ENCODE measurements at places on chromosomes 3 and 15.

DNA sequence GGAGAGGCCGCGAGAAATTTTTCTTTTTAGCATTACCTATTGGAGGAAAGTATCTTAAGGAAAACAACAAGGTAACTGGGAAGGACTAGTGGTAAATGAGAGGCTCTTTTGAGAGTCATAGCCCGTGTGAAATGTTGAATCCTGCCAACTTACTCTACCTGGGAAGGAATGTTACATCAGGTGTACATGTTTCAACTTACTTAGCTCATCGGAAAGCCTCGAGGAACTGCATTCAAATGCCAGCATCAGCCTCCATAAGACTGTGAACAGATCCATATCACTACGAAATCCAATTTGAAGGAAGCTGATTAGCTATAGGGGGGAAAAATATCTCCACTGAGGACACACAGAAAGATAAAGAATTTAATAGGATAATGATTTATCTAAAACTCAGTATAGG is 72.3 kb upstream of the PDZRN3 start:
- H3K27me3 ChIP-seq, result no peaks in the 10 kb centered on the region
- no peak for DNase-seq
- H3K4me3 ChIP-seq, result no peak overlapping the region
- H3K4me1 ChIP-seq, result no peaks in the 10 kb centered on the region

GRCh38 chr15:101242160-101242998 is 9.5 kb downstream of the CHSY1 start:
- H3K27ac ChIP-seq, result no peak overlapping the region
- no peaks in the 10 kb centered on the region for H3K27me3 ChIP-seq
- DNase-seq, result no peak
- H3K4me1 ChIP-seq, result peaks cover 9% of the 10 kb centered on the region

- H3K4me1 ChIP-seq, result no peaks in the 10 kb centered on the region
- no peaks in the 10 kb centered on the region for H3K36me3 ChIP-seq
- no peak for DNase-seq
- no peak overlapping the region for H3K27ac ChIP-seq
- no peak overlapping the region for H3K4me3 ChIP-seq
Observed at GRCh38 chr15:70703096-70703878, 60.1 kb downstream of the UACA start.

- H3K36me3 ChIP-seq, result no peaks in the 10 kb centered on the region
- no peak overlapping the region for H3K27ac ChIP-seq
- H3K27me3 ChIP-seq, result no peaks in the 10 kb centered on the region
- no peak overlapping the region for H3K4me3 ChIP-seq
Observed at GRCh38 chr15:70259028-70259424, 161.3 kb upstream of the TLE3 start.

DNA sequence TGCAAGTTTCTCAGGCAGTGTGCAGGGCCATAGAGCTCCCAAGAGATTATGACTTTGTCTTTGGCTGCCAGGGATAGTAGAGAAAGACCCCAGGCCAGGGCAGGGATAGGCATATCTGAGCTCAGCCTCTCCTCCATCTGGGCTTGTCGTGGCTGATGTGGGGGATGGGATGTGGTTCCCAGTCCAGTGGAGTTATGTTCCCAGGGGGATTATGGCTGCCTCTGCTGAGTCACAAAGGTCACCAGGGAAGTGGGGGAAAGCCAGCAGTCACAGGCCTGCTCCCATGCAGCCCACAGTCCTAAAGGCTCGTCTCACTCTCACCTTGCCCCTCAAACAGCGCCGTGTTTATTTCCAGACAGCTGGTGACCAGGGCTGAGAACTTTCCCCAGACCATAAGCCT is 354.9 kb downstream of the SI start:
- H3K4me3 ChIP-seq, result no peak overlapping the region
- H3K27me3 ChIP-seq, result no peaks in the 10 kb centered on the region
- no peak for DNase-seq
- H3K36me3 ChIP-seq, result no peaks in the 10 kb centered on the region
- H3K27ac ChIP-seq, result no peak overlapping the region

GRCh38 chr3:134607054-134608022 is 43.5 kb downstream of the KY start:
- DNase-seq, result no peak
- no peaks in the 10 kb centered on the region for H3K27me3 ChIP-seq
- H3K4me3 ChIP-seq, result no peak overlapping the region
- H3K27ac ChIP-seq, result no peak overlapping the region
- no peaks in the 10 kb centered on the region for H3K4me1 ChIP-seq
- no peaks in the 10 kb centered on the region for H3K36me3 ChIP-seq

- no peaks in the 10 kb centered on the region for H3K27me3 ChIP-seq
- no peak overlapping the region for H3K27ac ChIP-seq
- no peaks in the 10 kb centered on the region for H3K36me3 ChIP-seq
- no peak overlapping the region for H3K4me3 ChIP-seq
Observed at GRCh38 chr3:42165211-42165610, 74.1 kb downstream of the TRAK1 start.

GRCh38 chr3:71066356-71066755 is 517.2 kb downstream of the FOXP1 start:
- H3K27me3 ChIP-seq, result peaks cover 3% of the 10 kb centered on the region
- H3K4me3 ChIP-seq, result no peak overlapping the region
- peaks cover 3% of the 10 kb centered on the region for H3K4me1 ChIP-seq
- no peak for DNase-seq
- H3K27ac ChIP-seq, result no peak overlapping the region

DNA sequence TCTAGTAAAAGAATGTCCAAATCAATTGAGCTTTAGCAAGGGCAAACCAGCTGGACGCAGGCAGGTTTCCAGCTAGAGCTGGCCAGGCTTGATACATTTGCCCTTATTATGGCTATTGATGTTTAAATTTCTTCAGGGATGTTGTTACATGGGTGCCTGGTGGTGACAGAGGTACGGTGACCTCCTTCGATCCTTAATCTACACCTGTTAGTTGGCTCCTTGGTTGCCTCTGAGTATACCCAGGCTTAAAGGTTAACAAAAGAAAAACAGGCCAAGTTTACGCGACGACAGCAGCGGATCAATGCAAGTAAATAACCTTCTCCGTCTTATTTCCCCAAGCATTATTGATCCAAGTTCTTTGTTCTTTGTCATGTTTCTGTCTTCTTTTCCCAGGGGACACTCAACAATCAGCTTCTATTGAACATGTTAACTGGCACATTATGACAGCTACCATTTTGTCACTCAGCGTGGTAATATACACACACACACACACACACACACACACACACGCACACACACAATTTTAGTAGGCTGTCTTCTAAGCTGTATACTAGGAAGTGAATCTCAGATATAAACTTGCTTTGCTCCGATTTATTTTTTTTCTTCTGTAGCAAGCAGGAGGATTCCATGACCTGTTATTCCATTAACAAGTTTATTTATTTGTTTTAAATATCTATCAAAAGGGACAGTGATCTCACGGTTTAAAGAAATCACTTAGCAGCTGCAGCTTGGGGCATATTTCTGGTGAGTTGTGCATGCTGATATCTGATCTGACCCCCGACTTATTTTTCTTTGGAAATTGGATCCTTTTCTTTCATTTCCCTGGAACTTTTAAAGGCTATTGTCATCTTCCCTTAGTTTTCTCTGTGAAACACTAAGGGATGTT is 844.7 kb downstream of the MCTP2 start:
- no peaks in the 10 kb centered on the region for H3K4me1 ChIP-seq
- no peak overlapping the region for H3K27ac ChIP-seq
- no peaks in the 10 kb centered on the region for H3K27me3 ChIP-seq
- no peak overlapping the region for H3K4me3 ChIP-seq
- no peaks in the 10 kb centered on the region for H3K36me3 ChIP-seq

DNA sequence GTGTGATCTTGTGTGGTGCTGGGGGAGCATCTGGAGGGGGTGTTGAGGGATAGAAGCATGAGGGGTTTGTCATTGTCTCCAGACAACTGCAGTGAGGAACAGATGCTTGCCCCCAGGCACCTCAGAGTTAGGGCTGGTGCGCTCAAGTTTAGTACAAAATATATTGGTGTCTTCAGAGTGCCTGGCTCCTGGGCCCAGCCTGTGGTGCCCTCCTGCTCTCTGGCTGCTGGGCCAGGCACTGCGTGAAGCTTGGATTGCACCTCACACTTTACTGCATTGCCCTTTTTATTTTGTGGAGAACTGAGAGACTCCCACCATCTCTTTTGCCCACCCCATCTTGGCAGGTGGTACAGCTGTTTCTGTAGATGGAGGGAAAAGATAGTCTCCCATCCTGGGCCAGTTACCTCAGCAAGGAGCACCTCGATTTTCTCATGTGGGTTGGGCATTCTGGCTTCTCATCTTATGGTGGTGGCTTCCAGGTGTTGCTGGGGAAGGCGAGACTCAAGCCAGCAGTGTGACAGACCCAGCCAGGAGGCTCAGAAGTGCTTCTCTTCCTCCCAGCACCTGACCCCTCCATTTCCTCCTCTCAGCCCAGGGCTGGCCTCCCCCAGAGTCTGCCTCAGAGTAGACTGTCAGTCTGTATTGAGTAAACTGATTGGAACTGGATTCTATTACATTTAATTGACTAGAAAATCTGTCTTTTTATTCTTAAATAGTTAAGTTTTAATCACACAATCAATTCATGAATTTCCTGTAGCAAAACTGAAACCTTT is 140.5 kb downstream of the DNAJB8 start:
- no peak overlapping the region for H3K27ac ChIP-seq
- no peak for DNase-seq
- no peaks in the 10 kb centered on the region for H3K27me3 ChIP-seq
- no peak overlapping the region for H3K4me3 ChIP-seq
- H3K4me1 ChIP-seq, result no peaks in the 10 kb centered on the region

DNA sequence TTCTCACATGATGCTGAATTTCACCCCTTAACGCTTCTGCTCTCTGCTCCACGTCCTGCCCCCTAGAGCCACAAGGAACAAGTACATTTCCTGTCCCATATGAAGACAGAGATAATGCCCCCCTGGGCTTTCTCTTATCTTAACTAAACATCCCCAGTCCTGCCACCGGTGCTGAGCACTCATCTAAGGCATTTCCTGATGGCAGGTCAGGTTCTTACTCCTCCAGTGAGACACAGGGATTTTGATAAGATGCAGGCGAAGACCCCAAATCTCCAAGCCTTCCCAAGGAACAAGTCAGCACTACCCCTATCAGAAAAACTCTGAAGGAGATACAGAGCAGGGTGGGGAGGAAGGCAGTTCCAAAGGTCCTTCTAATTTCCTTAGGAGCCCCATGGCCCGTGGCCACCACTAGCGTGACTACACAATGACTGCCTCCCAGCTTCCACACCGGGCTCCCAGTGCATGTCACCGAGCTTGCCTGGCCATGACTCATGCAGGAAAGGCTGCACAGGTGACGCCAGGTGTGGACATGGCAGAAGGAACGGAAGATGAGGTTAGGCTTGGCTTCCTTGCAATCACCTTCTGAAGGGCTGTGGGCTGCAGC is 152.9 kb downstream of the XXYLT1 start:
- no peak overlapping the region for H3K4me3 ChIP-seq
- H3K27ac ChIP-seq, result no peak overlapping the region
- H3K36me3 ChIP-seq, result no peaks in the 10 kb centered on the region
- DNase-seq, result no peak
- peaks cover 6% of the 10 kb centered on the region for H3K4me1 ChIP-seq

- H3K27me3 ChIP-seq, result no peaks in the 10 kb centered on the region
- H3K4me3 ChIP-seq, result no peak overlapping the region
- H3K4me1 ChIP-seq, result 0 out of 2 replicates have a peak, but pooled peaks cover 2% of the 10 kb centered on the region
- no peaks in the 10 kb centered on the region for H3K36me3 ChIP-seq
- H3K27ac ChIP-seq, result no peak overlapping the region
Observed at GRCh38 chr3:177673112-177673914, 476.0 kb upstream of the TBL1XR1 start.

- 0 out of 2 replicates have a peak, but pooled peaks cover 2% of the 10 kb centered on the region for H3K4me1 ChIP-seq
- H3K27ac ChIP-seq, result no peak overlapping the region
- no peak overlapping the region for H3K4me3 ChIP-seq
- no peak for DNase-seq
- H3K27me3 ChIP-seq, result no peaks in the 10 kb centered on the region
Observed at GRCh38 chr3:87047852-87048251, 56.9 kb upstream of the VGLL3 start.

DNA sequence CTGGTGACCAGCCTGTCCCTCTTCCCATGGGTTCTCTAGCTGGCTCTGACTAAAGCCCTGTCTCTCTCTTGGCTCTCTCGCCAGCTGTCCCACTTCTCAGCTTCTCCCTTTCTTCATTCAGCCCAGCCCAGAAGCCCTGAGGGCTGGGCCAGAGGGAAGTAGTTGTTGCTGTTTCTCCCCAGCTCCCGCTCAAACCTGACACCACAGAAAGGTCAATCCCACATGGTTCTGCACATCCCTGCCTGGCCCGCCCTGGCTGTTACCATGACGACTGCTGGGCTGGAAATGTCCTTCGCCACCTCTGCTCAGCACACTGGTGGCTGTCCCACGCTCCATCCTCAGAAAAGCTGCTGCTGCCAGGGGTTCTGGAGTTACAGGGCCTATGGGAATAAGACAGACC is 25.9 kb downstream of the CCDC32 start:
- H3K4me1 ChIP-seq, result no peaks in the 10 kb centered on the region
- no peaks in the 10 kb centered on the region for H3K27me3 ChIP-seq
- no peaks in the 10 kb centered on the region for H3K36me3 ChIP-seq
- DNase-seq, result no peak

DNA sequence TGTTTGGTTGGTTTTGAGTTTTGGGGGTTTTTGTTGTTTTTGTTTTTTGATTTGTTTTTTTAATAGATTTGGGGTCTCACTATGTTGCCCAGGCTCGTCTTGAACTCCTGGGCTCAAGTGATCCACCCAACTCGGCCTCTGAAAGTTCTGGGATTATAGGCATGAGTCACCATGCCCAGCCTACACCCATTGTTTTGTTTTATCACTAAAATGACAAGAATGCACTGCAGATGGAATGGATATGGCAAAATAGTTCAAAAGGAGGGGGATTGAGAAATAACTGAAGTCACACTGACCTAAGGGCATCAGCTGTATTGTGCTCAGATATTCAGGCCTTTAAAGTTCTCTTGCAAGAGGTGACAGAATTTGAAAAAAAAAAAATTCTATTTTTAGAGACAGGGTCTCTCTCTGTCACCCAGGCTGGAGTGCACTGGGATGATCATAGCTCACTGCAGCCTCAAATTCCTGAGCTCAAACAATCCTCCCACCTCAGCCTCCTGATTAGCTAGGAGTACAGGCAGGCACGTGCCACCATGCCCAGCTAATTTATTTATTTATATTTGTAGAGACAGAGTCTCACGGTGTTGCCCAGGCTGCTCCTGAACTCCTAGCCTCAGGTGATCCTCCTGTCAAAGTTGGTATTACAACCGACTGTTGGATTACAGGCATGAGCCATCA is 4.4 kb upstream of the RASA2 start:
- H3K4me3 ChIP-seq, result no peak overlapping the region
- H3K4me1 ChIP-seq, result no peaks in the 10 kb centered on the region
- no peak overlapping the region for H3K27ac ChIP-seq
- DNase-seq, result no peak

All from iPS DF 6.9 (cell line).